Stimulated activated CD4-positive, alpha-beta T cell treated with anti-CD3 and anti-CD28 coated beads, Interleukin-12 subunit alpha, Interleukin-12 subunit beta, amount 100 ng/mL, for 24 hours (primary cell): ENCODE measurements at places on chromosomes 5 and 9.

DNA sequence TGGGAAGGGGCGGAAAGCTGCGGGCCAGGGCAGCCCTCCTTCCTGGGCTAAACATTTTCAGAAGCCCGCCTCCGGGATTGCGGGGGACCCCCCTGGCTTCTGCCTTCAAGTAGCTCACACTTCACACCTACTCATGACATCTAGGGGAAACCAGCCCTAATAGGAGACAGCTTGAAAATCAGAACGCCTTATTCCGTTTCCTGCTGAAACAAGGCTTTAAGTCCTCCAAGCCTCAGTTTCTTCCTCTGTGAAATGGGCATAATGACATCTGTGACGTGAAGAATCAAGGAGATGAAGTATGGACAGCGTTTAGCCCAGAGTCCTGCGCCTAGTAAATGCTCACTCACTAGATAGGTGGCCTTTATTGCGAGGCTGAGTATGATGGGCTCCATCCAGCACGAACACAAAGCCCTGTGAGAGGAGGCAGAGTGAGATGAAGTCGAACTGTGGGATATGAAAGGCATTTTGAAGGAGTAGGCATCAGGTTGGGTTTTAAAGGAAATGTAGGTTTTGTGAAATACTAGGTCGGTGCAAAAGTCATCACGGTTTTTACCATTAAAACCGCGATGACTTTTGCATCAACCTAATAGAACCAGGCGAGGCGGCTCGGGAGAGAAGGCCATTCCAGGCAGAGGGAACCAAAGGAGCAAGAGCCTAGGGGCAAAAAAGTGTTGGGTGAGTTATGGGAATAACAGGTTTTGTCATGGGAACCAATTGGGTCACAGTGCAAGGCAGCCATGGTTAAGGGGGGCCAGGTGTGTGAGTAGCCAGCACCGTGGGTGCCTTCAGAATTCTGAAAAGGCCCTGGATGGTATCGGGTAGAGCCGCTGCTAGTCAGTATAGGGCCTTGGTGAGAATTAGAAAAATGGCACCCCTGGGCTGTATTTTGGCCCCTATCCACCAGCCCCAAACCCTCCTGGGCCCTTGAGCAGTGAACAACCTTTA is 1.0 kb upstream of the TSC1 start:
- DNase-seq, result no peak

DNA sequence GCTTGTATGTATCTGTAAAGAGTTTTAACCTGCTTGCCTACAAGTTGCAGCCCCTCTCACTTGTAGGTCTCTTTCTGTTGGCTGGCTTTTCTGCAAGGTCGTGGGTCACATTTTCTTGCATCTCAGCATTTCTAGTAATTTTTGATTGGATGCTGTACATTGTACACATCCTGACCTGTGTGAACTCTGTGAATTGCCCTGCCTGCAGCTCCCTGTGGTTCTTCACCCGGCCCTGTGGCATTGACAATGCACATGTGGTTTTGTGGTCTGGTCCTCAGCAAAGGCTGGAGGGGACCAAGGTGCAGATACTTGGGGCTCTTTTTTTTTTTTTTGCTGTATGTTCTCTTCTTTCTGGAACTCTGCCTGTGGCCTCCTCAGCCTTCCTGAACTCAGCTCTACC is 53.6 kb downstream of the WNK2 start:
- DNase-seq, result no peak

- DNase-seq, result no peak
Observed at GRCh38 chr9:130158001-130158400, 14.2 kb upstream of the NCS1 start.

DNA sequence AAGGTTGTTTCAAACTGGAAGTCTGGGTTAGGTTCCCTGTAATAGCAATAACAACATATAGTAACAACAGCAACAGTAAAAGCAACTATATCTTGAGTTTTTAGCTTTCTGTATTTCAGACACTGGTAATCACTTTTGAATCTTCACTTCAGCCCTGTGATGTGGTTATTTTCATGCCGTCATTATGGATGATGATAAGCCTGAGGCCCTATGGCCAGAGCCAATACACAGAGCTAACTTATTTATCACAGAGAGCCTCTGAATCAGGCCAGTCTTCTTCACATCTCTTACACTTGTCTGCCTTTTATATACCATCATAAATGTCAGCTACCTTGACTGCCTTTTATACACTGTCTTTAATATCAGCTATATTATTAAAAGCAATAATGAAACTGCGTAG is 329.0 kb downstream of the FER start:
- no peak for DNase-seq

GRCh38 chr5:160463740-160464465 is 42.2 kb downstream of the PTTG1 start:
- DNase-seq, result no peak

DNA sequence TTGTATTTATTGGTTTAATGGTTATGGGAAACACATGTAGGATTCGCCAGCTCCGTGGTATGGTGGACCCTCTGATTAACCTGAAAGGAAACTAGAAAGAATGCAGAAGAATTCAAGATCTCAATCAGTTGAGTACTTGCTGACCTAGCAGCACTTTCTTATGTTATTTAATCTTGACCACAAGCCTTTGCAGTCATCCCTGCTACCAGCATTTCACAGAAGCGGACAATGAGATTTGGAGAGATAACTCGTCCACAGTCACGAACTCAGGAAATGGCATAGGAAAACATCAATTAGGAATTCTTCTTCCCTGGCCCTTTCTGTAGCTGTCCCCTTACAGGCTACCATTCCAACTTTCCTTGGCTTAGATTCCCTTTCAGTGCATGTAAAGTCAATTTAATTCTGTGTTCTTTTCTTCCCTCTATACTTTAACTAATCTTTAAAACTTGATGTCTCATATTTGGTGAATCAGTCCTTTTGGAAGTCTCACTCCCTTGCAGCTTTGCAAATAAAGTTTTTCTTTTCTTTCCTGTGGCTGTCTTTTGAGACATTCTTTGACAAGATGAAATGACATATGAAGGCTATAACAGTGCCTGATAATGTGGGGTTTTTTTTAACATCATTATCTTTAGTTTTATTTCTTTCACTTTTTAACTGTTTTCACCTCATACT is 1.3 kb upstream of the SLC44A1 start:
- DNase-seq, result no peak

DNA sequence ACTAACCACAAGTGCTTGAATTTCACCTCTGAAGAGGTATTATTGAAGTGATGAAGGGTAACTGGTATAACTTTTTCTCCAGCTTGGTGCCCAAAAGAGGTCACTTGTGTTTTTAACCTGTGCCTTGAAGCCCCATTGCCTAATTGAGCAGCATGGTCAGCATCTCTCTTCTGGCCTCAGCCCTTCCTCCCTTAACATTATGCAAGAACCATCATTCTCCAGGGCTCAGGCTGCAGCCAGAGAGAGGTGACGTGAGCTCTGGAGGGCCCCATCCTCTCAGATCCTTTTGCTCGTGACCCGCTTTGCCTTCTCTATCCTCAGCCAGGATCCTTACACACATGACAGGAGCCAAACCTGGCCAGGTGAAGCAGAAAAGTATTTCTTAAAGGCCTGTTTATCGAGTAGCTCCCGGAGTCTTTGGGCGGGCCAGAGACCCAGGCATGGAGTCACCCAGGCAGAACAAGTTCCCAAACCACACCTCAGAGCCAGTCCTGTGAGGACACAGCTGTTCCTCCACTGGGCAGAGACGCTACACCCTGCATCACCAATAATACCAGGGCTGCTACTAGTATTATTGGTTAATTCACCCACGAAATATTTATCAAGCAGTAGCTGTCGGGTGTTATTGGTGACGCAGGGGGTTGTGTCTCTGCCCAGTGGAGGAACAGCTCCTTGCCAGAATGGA is 29.6 kb upstream of the BOD1 start:
- no peak for DNase-seq

DNA sequence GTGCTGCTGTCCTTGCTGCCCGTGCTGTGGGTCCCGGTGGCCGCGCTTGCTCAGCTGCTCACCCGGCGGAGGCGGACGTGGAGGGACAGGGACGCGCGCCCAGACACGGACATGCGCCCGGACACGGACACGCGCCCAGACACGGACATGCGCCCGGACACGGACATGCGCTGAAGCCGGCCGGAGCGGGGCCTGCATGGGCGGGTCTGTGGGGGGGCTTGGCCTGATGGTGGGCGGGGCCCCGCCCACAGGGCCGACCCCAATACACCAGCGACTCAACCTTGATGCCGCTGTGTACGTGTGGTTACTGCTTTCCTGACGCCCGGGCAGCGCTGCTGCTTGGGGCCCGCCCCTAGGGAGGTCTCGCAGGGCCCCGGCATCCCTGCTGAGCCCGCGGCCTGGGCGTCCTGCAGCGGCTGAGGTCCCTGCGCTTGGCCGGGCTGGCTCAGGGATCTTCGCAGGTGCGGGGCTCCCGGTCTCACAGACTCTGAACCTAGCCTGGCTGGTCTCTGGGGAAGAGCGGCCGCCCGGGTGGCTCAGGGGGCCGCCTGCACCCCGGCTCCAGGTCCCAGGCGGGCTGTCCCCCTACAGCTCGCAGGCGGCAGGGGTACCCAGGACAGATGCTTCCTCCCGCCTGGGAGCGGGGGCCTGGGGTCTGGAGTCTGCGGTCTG is 20.9 kb downstream of the SLC6A18 start:
- DNase-seq, result no peak

- no peak for DNase-seq
Observed at GRCh38 chr5:142677198-142677597, 8.7 kb downstream of the FGF1 start.

GRCh38 chr9:81801190-81801589 is 111.8 kb upstream of the TLE1 start:
- no peak for DNase-seq

DNA sequence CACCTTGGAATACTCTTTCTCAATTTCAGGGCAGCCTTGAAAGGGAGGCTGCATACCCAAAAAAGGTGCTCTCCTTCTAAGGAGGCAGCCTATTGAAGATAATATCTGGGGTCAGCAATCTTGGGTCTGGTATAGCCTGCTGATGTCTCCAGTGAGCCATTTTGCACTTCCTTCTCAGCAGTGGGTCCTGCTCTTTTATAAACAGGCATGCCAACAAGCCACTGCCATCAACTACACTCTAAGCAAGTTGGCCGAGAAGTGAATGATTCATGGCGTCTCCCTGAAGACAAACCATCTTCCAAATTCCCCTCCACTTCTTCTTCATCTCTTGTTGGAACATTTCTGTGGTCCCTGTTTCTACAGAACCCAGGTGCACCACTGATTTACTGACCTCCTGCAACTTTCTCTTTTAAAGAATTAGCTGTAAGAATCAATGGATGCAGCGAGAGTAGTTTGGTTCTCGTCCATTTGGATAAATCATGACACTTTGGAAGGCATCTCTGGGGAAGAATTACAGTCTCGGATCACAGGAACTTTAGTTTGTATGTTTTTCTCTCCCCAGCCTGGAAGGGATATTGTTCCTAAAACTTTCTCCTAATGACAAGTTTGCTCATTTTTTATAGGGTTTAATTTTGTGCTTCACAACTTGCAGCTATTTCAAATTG is 108.3 kb downstream of the INSYN2B start:
- DNase-seq, result no peak

- DNase-seq, result no peak
Observed at GRCh38 chr5:84303315-84303714, 81.4 kb downstream of the EDIL3 start.

DNA sequence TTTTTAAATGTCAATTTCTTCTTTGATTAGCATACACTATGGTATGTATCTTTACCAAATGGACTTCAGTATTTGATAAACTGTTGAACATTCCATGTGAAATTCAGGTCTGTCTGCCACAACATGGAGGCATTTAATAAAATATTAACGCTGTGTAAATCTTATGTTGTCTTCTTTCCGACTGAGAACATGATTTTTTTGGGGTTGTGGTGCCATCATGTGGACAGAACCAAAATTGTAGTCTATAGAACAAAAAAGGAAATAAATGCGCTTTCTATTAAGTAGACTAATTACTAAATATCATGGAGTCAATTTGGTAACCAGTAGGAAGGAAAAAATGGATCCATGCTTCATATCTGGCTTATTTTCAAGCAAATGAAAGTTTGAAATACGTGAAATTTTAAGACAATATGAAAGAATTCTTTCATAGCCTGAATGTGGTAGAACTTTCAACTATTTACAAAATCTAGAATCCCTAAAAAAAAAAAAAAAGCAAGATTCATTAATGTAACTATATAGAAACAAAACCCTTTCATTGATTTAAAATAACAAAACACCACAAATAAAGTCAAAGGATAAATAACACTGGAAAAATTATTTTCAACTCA is 2.8 kb upstream of the PLK2 start:
- no peak for DNase-seq

DNA sequence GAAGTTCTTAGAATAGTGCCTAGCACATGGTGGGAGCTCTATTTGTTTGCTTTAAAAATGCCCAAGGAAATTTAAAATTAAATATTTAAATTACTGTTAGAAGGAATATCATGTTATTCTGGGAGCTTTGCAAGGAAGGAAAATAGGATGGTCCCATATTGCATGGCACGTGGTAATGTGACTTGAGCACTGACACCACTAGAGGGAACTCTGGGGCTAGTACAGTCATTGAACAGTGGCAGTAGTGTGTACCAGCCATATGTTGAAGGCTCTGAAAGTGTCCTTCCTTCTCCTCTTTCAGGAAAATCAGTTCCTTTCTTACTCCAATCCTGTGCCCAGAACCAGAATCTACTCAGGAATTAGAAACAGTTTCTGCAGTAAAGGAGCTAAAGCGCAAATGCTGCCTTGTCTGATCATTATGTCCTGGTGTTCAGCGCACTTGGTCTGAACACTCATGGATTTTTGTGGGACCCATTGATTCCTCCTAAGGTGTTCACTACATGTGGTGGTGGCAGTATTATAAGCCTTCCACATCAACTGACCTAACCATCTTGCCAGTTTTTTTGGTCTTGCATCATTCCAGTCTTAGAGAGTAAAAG is 54.1 kb downstream of the GDA start:
- DNase-seq, result no peak

DNA sequence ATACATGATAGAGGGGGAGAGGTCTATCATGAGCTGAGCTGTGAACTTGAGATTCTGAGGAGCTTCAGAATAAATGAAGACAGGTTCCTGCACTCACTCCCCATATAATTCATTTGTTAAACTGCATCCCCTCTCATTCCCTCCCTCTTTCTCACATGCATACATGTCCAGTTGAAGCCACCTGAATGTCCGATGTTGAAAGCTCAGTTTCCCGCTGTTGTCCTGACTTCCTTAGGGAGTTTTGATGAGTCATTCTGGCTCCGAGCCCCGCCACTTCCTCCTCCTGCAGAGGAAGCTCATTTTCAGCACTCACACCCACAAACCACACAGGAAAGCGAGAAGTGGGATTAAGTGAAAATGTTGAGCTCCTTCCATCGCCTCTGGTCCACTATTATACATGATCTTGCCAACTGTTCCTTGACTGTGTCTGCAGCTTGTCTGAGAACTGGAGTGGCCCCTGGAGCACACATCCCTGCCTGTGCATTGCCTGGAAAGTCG is 121.2 kb downstream of the CEMIP2 start:
- DNase-seq, result no peak

GRCh38 chr5:137612576-137612975 is 113.5 kb upstream of the SPOCK1 start:
- no peak for DNase-seq

- DNase-seq, result no peak
Observed at GRCh38 chr5:57176350-57176857, 2.5 kb downstream of the GPBP1 start.

DNA sequence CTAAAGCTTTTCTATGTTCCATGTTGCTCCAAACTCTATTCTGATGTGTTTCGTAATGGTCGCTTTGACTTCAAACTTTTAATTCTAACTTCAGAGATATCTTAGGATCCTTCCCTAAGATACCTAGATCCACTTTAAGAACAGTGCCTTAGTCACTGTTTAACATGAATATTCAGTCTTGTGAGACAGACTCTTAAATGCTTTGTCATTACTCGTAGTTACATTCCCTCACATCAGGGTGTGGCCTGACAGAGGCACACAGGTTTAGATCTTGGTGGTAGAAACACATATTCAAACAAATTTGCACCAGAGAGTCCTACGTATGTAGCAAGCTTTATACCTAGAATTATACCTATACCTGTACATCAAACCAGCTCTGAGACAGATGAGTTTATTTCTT is 687.0 kb upstream of the C9orf72 start:
- DNase-seq, result no peak
